CD4-positive, alpha-beta T cell treated with Interleukin-4 for 1 hour (primary cell): ENCODE measurements at places on chromosomes 3 and 15.

- peak; percentile 18 for DNase-seq
These were observed 41.5 kb downstream of the DLG1 start for GRCh38 chr3:197256836-197257444.

DNA sequence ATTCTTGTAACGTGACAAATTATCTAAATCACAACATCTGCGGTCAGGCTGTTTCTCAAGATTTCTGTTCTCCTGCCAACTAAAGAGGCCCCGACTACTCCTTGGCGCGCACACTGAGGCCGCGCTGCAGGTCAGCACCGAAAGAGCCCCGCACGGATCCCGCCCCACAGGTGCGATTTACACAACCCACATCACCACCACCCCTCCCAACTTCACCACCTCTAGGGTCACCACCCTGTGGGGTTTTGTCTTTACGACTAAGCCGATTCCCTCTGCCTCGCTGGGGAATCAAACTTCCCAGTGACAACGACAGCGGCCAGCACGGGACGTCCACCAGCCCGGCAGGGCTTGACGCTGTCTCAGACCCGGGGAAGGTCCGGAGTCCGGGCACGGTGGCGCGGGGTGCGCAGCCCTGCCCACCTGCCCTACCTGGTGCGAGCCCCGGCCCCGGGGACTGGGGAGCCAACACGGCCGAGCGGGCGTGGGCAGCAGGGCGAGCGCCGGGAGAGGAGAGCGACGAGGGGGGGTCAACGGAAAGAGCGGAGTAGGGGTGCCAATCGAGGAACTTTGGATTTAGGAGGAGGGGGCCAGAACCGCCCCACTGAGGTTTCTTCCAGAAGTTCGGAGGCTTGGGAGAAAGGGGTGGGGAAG is 764 bp downstream of the UACA start:
- no peak for DNase-seq

GRCh38 chr3:192122832-192123594 is 604.3 kb downstream of the FGF12 start:
- DNase-seq = no peak

- DNase-seq = no peak
These were observed 38.9 kb upstream of the MYZAP start for GRCh38 chr15:57552678-57553334.

- DNase-seq = no peak
These were observed 10.6 kb upstream of the SPRED1 start for GRCh38 chr15:38242055-38242454.

- DNase-seq = no peak
These were observed 139.6 kb upstream of the SKOR1 start for GRCh38 chr15:67685716-67686115.

DNA sequence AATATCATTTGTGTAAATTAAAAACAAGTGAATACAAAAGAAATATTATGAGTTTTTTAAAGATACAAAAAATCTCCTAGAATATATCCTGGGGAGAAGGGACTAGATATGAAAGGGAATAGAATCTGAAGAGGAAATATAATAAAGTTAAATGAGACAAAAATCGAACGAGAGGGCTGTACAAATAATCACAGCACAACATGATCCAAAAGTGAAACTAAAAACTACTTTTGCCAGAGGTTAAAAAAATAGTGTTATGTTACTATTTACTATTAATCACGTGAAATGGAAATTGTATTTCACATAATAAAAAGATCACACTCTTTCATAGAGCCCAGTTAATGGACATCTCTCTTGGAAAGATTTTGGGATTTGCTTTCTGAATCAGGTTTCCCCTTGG is 28.6 kb downstream of the CGGBP1 start:
- no peak for DNase-seq

- DNase-seq = no peak
These were observed 1333.0 kb downstream of the ROBO1 start for GRCh38 chr3:78434801-78435200.

GRCh38 chr3:165513715-165514701 is 317.8 kb upstream of the SLITRK3 start:
- DNase-seq = no peak

DNA sequence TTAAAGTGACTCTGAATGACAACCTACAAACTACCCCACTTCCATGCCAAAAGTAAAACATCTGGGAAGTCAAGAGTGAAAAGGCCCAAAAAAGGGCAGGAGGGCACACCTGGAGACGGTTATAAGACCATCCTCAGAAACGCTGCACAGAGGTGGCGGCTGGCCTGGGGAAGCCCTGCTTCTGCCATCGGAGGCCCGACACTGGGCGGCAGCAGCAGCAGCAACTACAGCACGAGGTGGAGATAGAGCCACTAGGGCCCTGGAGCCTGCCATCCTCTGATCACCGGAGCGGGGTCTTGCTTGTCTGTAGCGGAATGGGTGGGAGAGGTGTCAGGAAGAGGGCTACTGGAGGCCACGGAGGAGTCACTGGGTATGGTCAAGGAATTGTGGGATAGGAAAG is 283.3 kb downstream of the ADAMTS17 start:
- no peak for DNase-seq

GRCh38 chr15:68373028-68373427 is 58.9 kb downstream of the ITGA11 start:
- no peak for DNase-seq

GRCh38 chr3:57889807-57890206 is 118.4 kb upstream of the FLNB start:
- no peak for DNase-seq

DNA sequence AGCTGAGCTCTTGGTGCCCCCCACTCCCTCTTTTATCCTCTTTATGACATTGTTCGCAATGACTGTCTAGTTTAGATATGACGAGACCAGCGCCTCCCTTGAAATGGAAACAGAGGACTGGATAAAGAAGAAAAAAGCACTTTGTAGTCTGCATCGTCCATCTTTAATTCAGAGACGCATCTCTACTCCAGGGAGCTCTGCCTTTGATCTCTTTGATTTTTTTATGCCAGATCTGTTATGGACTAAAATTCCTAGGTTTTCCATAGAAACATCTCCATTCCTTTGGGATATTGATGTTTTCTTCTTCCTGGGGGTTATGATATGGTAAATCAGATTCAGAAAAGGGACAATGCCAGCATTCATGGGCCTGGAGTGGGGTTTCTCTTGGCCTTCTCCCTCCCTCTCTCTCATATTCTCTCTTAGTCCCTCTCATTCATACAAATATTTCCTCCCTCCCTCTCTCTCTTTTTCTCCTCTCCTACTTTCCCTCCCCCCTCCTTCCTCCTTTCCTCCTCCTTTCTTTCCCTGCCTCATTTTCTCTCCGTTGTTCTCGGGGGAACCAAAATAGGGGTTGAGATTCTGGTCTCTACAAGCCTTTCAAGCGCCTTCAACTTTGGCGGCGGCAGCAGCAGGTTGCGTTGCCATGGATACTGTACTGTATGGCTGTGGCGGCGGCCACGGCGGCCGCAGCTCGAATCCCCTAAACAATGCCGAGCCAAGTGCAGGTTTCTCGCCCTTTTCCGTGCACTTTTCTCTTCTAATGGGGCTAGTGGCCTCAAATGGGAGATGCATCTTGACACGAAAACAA is 45.5 kb downstream of the ZIC4 start:
- DNase-seq = no peak

DNA sequence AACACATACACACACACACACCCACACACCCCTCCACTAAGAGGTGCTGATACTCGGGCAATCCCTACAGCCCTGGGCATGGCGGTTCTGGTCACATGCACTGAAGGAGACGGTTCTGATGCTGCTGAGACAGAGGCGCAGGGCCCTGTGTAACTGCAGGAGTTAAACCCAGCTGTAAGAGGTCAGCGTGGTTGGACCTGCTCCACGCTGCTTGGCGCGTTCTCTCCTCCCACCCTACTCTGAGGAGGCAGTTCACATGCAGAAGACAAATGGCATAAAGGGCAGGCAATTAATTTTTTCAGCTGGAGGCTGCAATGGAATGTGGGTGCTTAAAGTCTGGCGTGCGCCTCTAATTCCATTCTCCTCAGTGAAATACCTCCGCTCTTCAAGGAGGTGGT is 35.2 kb downstream of the GRK7 start:
- DNase-seq = no peak

GRCh38 chr3:12471241-12471640 is 13.0 kb upstream of the TSEN2 start:
- peak; percentile 13 for DNase-seq

DNA sequence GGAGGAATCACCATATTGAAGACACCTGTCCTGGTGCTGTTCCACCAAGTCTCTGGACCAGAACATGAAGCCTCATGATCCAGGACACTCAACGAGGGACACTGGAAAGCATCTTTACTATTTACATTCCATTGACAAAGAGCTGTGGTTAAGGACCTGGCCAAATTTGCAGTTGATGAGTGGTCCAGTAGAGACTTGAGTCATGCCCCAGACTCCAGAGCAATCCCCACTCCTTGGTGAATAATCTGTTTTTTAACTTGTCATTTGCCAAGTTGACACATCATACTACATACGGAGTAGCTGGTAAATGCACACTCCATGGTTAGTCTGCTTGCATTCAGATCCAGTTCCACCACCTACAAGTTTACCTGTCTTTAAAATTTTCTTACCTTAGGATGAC is 1.2 kb upstream of the COL6A6 start:
- no peak for DNase-seq

DNA sequence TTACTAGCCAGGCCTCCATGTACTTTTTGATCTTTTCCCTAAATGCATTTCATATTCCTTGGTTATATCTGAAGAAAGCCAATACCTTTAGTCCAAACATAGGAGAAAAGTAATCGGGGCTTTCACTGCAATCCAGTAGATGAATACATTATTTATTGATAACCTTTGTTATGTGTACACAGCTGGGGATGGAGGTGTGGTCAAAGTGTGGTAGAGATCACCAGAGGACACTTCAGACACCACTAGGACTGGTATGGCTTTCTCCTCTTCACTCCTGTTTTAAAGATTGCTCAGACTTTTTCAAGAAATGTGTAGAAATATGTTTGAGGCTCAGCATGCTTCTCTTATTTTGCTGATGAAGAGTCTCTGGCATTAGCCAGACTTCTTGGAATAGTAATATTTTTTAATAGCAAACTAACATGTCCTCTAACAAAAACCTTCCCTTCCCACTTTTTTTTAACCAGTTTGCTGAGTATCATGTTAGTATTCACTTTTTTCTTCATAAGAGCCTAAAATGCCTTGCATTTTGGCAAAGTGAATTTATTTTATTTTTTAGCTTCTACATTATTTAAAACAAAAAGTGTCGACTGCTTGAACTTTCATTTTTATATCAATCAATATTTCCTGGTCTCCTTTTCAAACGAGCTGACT is 65.6 kb upstream of the MBNL1 start:
- no peak for DNase-seq

- no peak for DNase-seq
These were observed 69.8 kb upstream of the SPATA12 start for GRCh38 chr3:56990641-56991015.

DNA sequence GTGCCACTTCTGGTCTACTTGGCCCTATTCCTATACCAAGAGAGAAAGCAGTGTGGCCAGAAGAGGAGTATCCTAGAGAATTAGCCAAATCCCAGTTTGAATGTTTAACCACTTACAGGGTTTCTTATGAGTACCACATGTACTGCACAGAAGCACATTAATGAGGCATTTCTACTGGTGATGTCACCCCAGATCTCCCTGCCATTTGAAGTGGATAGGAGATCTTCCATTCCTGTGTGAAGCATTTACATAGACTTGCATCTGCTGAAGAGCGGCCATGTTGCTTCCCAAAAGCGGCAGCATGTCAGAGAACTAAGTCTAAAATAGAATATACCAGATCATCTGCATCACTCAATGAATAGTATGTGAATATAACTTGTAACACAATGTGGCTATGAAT is 108.4 kb upstream of the TUSC7 start:
- no peak for DNase-seq

- no peak for DNase-seq
These were observed 36.4 kb downstream of the CFAP100 start for GRCh38 chr3:126431103-126431534.

GRCh38 chr3:184827572-184827971 is 15.6 kb downstream of the VPS8 start:
- no peak for DNase-seq

- DNase-seq = no peak
These were observed 90.2 kb downstream of the DNAJB8 start for GRCh38 chr3:128376516-128376915.

DNA sequence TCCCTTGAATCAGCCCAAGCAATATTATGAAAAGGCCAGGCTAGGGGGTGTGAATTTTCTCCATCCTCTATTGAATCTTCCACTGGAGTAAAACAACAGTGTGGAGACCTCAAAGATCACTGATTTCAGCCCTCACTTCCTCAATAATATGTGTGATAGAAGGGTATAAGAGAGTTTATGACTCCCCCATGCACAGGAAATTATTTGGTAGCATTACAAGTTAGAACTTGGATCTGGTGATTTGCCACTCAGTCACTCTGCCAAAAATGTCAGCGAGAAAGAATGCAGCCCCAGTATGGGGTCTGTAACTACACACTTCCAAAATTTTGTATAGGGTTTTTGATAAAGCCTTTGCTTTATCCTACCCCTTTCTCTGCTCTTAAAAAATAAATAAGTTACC is 81.0 kb upstream of the KCNMB2 start:
- DNase-seq = no peak

- DNase-seq = no peak
These were observed 215.6 kb downstream of the CADPS start for GRCh38 chr3:62659660-62660059.

DNA sequence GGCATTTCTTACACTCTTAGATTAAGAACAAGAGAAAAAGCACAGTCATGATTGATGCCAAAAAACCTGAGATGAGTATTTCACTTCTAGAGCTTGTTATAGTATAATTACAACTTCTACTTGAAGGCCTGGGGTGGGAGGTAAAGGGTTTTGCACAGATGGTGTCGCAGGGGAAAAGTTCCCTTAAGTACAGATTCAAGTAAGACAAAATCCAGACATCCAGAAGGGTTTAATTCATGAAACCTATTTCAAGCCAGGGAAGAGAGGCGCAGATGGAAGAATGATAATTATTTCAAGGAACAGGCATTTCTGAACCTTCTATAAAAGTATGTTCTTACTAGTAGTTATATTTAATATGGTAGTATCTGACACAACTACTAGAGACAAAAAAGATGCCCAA is 70.6 kb downstream of the TM4SF4 start:
- no peak for DNase-seq

DNA sequence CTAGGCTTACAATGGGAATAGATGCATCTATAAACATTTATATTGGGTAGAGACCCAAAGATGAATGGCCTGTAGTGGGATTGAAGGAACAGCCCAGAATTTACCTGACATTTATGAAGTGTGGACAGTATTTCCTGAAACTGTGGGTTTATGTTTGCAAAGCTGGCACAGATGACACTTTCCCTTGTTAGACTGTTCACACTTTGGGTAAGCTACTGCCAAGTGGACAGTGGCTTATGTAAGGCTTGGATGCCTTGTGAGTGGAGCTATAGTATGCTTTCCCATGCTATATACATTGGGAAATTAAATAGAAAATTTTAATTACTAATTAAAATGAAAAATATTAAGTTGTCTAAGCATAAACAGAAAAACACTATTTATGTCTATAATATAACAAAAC is 48.5 kb downstream of the STARD9 start:
- DNase-seq = no peak

DNA sequence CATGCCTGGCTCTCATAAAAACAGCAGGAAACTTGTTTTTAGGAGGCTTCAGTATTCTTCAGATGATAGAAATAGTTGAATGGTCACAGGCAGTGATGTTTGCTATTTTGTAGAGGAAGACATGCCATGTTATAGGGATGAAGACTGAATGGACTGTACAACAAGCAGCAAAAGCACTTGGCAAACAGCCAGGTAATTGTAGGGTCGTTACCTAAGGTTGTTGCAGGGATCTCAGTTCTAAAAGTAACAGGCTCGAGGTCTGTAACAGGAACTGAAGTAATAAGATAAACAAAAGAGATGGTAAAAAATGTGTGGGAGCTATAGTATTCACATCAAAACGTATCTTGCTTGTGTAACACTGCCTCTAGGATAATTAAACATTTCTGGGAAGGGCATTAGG is 116.3 kb downstream of the TFG start:
- DNase-seq = no peak
